Vagina (tissue), 2 donors: ENCODE measurements at places on chromosomes 12 and 14.

DNA sequence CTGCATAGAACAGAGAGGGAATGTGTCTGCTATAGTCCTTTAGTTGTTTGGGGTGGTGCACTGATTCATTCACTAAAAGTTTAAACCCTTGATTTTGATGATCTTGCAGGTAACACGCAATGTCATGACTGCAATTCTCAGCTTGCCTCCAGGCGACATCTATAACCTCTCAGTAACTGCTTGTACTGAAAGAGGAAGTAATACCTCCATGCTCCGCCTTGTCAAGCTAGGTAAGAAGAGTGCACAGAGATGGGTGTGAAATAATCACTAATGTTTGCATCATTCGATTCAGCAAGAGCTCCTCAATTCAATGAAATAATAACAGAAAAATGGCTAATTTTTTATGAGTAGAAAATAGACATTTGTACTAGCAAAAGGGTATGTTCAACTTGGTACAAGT is 203.7 kb downstream of the PTPRO start:
- no peak for DNase-seq

- DNase-seq, result no peak
Measured at GRCh38 chr12:79837575-79837974, 97.3 kb downstream of the PPP1R12A start.

- no peak for DNase-seq
Measured at GRCh38 chr12:117523971-117524370, 162.5 kb upstream of the NOS1 start.

DNA sequence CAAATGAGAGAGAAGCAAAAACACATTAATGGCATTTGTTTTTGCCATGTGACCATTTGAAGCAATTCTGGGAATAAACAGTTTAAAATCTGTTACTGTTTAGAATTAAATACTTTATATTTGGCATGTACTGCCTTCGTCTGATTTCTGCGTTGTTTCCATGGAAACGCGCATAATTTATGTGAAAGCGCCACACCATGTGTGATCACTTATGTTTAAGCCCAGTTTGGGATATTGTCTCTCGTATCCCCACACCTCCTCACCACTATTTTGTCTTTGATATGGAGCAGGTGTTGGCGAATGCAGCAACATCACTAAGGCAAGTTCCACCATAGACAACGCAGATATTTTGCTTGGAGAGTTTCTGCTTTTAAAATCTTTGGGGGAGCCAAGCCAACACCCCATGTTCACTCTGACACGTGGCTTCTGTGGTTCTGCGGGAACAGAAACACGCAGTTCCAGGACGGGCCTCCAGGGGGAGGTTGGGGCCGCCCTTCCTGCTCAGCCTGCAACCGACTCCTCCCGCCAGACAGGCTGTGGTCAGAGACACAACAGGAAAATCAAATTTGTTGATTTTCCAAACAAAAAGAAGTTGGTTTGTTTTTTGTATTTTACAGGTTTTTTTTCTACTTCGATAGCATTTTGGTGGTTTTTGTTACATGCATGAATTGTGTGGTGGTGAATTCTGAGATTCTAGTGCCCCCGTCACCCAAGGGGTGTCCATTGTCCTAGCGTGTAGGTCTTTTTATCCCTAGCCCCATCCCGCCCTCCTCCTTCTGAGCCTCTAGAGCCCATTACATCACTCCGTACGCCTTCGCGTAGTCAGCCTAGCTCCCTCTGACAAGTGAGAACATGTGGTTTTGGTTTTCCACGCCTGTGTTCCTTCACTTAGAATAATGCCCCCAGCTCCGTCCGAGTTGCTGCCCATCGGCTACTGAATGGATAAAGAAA is 101.9 kb upstream of the SFSWAP start:
- no peak for DNase-seq

GRCh38 chr14:24123424-24124417 is 6.7 kb upstream of the FITM1 start:
- no peak for DNase-seq

DNA sequence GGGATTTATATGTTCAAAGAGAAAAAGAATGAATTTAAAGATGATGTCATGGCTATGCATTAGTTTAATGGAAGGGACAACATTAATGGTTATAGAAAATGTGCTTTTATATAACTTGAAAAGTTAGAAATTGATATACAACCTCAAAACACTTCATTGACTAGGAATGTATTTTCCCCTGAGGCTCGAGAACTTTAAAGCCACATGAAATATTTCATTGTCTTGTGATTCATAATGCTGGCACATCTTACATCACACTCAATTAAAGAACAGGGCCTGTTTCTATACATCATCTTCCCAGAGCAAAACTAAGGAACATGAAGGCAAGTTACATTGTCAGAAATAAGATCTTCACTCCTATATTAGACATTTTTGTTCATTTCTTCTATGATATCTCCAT is 35.2 kb upstream of the PAWR start:
- DNase-seq, result no peak

GRCh38 chr14:69404883-69405282 is 6.4 kb downstream of the SLC39A9 start:
- no peak for DNase-seq

DNA sequence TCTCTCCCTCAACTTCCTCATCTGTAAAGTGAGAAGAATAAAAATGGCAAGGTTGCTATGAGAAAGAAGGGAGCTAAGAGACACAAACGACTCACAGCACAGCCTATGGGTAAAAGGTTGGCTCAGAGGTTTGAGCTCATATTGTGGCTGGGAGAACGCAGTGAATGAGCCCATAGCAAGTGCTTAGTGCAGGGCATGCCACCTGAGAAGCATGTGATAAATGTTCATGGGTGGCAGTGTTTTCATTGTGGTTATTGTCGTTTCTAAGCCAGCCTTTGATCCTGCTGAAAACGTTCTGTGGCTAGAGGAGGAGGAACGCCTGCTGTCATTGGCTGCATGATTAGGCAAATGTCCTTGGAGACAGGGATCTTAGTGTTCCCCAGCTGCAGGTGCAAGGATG is 150.4 kb downstream of the KSR2 start:
- no peak for DNase-seq

GRCh38 chr14:31085027-31085426 is 58.8 kb upstream of the STRN3 start:
- no peak for DNase-seq
